ENCODE measurements at places on chromosomes 13 and 19. TPM values are rescaled to one million over a fixed set of nuclear protein-coding genes. Genes with fewer than 3 reads are reported as not detected.
A peak's percentile ranks its signal among the peaks of the same experiment; 100 is the strongest.

DNA sequence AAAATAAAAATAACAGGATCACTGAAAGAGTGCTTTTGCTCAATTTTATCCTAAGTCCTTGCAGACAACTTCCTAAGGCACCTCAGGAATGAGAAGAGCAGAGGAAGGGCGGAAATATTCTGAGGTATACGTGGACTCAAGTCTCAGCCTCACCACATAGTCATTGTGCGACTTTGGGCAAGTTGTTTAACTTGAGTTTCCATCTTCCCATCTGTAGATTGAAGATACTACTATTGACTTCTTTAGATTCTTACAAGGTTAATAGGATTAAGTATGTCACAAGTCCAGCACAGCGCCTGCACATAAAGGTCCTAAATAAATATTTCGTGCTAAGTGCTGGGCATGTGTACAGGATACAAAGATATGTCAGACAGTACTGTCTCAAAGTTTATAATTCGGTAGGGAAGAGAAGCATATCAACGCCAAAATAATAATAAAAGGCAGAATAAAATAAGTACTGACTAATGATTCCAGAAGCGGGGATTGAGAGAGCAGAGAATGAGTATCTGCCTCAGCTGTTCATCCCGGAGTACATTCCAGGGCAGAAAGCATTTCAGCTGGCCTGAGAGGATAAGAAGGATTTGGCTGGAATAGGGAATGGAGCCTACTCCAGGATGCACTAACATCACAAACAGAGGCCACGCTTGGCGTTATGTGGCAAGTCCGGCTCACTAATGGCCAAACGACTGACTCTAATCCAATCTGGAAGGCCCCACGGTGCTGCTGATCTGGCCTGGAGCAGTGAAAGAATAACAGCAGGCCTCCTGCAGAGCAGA lies 139.7 kb downstream of the FLT1 start:
- no peak for DNase-seq

GRCh38 chr19:32437096-32437495 lies 31.5 kb downstream of the DPY19L3 start:
- no peak for DNase-seq

DNA sequence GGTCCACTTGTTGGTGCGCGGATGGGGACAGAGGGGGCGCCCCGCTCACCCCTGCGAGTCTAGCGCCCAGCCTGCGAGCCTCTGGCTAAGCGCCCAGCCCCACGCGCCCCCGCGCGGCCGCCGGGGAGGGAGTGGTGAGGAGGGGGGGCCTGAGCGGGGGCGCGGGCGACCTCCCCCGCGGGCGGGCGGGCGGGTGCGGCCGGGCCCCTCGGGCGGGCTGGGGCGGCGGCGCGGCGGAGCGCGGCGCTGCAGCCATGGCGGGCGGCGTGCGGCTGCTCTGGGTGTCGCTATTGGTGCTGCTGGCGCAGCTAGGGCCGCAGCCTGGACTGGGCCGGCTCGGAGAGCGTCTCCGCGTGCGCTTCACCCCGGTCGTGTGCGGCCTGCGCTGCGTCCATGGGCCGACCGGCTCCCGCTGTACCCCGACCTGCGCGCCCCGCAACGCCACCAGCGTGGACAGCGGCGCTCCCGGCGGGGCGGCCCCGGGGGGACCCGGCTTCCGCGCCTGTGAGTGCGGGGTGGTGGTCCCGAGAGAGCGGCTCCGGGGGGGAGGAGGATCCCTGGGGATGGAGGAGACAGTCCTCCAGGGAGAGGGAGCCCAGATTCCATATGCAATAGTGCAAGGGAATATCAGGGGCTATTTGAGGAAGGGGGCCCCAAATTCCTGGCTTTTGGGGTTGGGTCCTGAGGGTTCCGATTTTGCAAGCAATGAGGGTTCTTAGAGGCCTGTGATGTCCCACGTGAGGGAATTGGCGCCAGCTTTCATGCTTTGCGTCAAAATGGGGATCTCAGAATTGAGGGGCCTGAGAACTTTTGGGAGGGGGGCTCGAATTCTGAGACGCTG lies at the start of gene LTBP4:
Gene LTBP4, plus strand, starts transcription at position 236 of the 841 bp plus-strand sequence. Its CDS starts 19 bp downstream, at position 255.
- DNase-seq: peak; percentile 38

GRCh38 chr19:1225440-1226226 lies 12.2 kb downstream of the CBARP start:
- DNase-seq: no peak

DNA sequence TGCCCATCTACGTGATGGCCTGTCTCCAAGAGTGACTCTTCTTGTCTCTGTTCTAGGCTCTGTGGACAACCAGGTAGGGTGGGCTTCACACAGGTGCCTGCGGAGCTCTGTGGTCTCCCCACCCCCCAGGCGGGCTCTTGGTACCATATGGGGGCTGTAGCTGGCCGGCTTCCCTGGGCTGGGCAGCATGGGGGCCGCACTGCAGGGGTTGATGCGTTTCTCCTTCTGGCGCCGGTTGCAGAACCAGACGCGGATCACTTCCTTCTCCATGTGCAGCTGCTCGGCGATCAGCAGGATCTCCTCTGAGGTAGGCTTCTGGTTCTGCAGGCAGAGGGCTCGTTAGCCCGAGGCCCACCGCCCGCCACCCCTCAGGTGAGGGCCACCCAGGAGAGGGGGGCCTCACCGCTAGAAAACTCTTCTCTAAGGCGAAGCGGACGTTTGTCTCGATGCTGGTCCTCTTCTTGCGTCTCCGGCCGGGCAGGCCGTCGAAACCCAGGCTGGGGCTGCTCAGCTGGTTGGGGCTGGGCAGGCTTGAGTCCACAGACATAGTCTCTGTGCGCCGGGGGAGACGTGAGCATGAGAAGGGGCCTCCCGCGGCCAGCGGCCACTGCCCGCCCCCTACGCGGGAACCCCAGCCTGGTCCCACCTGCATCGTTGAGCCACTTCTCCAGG lies 19.3 kb downstream of the ZNF574 start:
- DNase-seq: no peak

DNA sequence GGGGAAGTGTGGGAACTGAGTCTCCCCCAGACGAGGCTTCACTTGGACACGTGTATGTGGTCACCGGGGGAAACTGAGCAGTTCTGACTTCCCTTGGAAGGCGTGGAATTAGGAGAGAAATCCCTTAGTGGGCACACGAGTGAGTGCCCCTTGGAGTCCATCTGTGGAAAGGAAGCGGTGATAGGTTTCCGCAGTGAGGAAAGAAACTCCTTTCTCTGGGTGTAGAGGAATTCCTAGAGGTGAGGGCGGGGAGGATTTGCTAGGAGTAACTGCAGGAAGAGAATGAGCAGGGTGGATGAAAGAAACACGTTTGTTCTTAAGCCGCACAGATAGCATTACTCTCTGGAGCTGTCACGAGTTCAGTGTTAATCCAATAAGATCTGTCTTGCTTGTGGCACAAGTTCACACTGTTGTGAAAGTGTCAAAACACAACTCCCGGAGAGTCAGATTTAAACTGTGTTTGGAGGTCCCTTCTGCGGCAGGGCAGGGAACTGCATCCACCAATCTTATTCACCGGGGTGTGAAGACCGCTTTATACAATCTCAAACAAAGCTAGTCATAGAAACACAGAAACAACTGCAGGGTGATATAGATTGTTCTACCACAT lies 1.2 kb downstream of the KL start:
- DNase-seq: no peak

DNA sequence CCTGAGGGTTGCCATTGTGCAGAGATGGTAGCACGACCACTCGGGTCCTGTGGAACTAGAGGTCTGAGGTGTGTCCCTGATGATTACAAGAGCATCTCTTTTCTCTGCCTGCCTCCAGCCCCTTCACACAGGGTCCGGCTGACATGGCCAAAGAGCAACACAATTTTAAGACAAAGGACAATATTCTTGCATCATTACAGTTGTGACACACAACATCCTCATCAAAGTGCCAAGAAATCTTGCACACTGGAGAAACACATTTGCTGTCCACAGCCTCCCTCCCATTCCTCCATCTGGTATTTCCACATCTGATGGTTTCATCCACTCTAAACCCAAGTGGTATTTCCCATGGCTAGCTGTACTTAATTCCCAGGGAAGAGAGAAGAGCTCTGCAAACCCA lies 12.8 kb downstream of the COL4A1 start:
- no peak for DNase-seq

DNA sequence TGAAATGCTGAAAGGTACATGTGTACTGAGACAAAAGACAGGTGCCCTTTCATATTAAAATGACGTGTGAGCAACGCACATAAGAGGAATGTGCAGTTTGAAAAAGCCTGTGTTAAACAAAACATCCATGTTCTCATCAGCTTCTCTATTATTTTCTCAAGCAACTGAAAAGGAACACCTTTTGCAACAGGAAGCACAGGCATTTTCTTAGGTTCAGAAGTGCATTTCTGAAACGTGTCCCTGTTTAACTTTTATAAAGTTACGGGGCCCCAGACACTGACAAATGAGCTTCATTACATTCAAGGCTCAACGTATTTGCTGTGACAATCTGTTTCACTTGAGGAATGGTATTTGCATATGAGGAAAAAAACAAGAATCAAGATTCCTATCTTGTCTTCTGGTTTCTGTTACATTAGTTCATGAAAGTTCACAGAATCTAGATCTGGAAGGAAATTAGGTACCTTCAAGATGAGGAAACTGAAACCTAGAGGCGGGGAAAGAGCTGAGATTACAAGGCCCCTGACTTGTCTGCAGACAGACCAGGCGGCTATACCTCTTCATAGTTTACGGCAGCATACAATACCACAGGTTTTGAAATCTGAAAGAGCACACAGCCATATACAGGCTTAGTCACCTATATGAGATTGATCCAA lies 431.7 kb downstream of the KLF12 start:
- DNase-seq: no peak

DNA sequence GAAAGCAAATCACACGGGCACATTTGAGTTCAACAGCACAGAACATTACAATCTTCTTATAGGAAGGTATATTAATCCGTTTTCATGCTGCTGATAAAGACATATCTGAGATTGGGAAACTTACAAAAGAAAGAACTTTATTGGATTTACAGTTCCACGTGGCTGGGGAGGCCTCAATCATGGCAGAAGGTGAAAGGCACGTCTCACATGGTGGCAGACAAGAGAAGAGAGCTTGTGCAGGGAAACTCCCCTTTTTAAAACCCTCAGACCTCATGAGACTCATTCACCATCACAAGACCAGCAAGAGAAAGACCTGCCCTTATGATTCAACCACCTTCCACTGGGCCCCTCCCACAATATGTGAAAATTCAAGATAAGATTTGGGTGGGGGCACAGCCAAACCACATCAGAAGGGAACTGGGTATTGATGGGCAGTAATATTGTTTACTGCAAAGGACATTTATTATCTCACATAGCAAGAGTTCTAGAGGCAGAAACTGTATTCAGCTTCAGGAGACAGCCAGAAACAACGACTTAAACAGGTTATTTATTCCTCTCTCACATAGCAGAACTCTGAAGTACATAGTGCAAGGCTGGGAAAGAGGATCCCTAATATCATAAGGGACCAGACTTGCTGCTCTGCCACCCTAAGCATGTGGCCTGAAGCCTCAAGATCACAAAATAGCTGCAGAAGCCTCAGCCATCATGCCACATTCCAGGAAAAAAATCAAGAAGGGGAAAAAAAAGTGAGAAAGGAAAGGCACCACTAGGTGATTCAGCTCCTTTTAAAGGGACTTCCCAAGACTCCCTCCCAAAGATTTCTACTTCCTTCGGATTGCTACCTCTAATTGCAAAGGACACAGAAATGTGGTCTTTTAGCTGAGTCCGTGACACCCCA lies 23.1 kb downstream of the FXYD5 start:
- DNase-seq: no peak

- no peak for DNase-seq
Measured at GRCh38 chr13:48220592-48220980, 12.4 kb upstream of the ITM2B start.

- no peak for DNase-seq
Measured at GRCh38 chr13:112893570-112894422, 75.2 kb upstream of the MCF2L start.

- DNase-seq: no peak
Measured at GRCh38 chr19:51078731-51079130, 4.0 kb downstream of the KLK14 start.

DNA sequence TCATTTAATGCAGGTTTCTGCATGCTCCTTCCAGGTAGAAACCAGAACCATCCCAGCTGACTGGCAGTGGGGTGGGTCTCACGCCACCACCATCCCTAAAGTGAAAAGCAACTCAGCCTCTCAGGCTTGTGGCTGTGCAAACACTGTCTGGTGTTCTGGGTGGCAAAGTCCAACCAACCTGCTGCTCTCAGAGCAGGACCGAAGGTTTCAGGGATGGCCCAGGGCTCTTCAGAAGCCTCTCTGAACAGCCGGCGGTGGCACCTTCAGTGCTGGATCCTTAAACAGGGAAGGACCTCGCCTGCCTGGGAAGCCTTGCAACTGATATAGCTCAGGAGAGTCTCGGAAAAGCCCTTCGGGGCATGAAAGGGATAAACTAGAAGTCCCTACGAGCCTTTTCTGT lies 100.8 kb downstream of the COL4A1 start:
- DNase-seq: no peak

GRCh38 chr13:20190481-20191310 lies 2.0 kb downstream of the GJB2 start:
- DNase-seq: no peak

DNA sequence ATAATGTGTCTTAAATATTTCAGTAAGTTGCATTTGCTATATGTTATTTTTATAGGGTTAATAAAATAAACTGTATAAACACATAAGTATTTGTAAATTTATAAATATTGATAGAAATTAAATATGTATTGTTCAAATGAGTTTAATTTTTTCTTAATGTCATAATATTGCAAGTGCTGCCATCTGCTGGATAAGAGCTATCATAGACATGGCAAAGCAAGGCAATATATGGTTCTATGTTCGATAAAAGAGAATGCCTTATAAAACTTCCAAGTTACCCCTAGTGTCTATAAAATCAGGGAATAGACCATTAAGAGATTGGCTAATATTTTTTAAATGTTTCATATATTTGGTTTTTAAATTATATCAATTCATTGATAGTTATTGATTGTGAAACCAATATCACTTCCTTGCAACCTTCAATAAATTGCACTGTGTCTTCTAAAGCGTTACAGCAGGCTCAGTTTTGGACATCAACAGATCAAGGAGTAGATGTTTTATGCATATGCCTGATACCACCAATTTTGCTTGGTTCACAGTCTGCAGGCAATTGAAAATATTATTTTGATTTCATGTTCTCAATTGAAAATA lies 29.0 kb upstream of the SLITRK6 start:
- no peak for DNase-seq

DNA sequence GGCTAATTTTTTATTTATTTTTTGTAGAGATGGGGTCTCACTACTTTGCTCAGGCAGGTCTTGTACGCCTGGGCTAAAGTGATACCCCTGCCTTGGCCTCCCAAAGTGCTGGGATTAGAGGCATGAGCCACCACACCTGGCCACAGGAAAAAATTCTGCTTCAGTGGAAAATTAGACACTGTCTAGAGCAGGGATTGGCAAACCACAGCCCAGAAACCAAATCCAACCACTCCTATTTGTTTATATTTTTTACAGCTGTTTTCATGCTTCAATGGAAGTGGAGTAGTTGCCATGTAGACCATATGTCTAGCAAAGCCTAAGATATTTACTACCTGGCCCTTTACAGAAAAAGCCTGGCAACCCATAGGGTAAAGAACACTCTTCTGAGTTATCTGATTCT lies 123.7 kb upstream of the MRI1 start:
- DNase-seq: no peak

- no peak for DNase-seq
Measured at GRCh38 chr13:33487575-33488243, 202.2 kb upstream of the STARD13 start.

Gene NLRP5
- not detected for total RNA-seq

Gene SLC17A7
- 0.55 TPM for total RNA-seq

Gene SH3GL1
- 43.7 TPM for total RNA-seq

Gene CEBPA
- 0.51 TPM for total RNA-seq

Gene CCL25
- not detected for total RNA-seq

Gene HMGB1
- 354 TPM for total RNA-seq

Gene SLITRK5
- total RNA-seq: not detected

Gene SHKBP1
- 213 TPM for total RNA-seq

Gene CEACAM5
- total RNA-seq: not detected

Gene TRAPPC5
- 123 TPM for total RNA-seq

Gene PSG11
- total RNA-seq: not detected

Data from activated B cell treated with CpG ODN at 0.5 μM for 24 hours (primary cell).